ENCODE measurements at places on chromosomes 1 and 21. TPM values are rescaled to one million over a fixed set of nuclear protein-coding genes. Genes with fewer than 3 reads are reported as not detected.

GRCh38 chr1:230797942-230798365, 50.8 kb downstream of the CAPN9 start:
- no peak overlapping the region for H3K27ac ChIP-seq
- DNase-seq: peak; percentile 62
- no peak overlapping the region for H3K4me3 ChIP-seq
- H3K4me1 ChIP-seq: no peaks in the 10 kb centered on the region

The CD1C gene
- total RNA-seq: not detected

GRCh38 chr1:11880181-11880575, 21.4 kb upstream of the NPPB start:
- no peaks in the 10 kb centered on the region for H3K27me3 ChIP-seq
- no peak for DNase-seq
- no peak overlapping the region for H3K4me3 ChIP-seq

The FAM151A gene
- total RNA-seq: 0.11 TPM

- no peaks in the 10 kb centered on the region for H3K36me3 ChIP-seq
- DNase-seq: no peak
These were observed 3.4 kb downstream of the SEMA6C start for GRCh38 chr1:151143057-151143435.

DNA sequence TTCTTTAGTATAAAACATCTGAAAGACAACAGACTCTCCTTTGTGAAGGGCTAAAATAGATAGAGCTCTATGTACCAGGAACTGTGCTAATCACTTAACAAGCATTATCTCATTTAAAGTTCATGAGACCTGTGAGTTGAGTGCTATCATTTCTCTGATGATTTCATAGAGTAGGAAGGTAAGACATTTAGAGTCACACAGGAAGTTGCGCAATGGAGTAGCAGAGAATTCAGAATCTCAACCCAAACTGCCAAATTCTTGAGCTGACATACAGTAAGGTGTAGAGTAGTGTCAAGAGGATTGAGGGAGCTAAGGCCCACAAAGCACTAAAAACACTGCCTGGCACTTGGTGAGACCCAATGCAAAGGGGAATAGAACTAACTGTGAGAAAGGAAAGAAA, 384.3 kb downstream of the NTNG1 start:
- H3K36me3 ChIP-seq: no peaks in the 10 kb centered on the region
- no peak overlapping the region for H3K4me3 ChIP-seq
- H3K4me1 ChIP-seq: peaks cover 24% of the 10 kb centered on the region
- H3K27me3 ChIP-seq: no peaks in the 10 kb centered on the region

The LRRC38 gene
- 0.25 TPM for total RNA-seq

DNA sequence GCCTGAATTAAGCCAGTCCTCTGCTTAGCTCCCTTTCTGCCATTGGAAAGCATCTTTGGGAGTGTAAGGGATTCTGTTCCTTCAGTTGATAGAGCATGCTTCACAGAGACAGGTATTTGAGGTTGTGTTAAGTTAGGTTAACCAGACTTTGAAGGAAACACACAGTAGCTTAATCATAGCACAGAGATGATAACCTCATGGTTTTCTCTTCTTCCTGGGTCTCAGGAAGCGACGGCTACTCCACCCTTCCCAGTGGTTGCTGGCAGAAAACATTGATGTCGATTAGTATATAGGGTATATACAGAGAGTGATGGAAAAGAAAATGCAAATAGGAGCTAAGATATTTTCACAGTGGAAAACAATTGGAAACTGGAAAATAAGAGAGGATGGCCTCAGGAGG, 42.0 kb downstream of the S1PR1 start:
- no peak overlapping the region for H3K27ac ChIP-seq
- no peak for DNase-seq
- no peak overlapping the region for H3K4me3 ChIP-seq
- no peaks in the 10 kb centered on the region for H3K36me3 ChIP-seq
- H3K4me1 ChIP-seq: peaks cover 5% of the 10 kb centered on the region

The GPR25 gene
- not detected for total RNA-seq

The FCRL5 gene
- total RNA-seq: 0.70 TPM

DNA sequence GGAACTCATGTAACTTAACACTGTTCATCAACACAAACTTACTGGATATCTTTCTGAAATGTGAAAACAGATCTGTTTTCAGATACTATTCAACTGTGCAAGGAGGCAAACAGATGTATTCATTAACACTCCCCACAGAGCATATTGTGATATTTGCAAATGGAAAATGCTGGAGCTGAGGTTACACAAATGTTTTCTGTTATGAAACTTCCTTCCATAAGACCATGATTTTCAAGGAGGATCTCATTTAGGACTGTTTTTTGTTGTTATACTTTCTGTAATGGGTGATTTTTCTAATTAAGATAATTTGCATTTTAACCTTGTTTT, 56.1 kb downstream of the GABPA start:
- no peaks in the 10 kb centered on the region for H3K36me3 ChIP-seq
- no peak for DNase-seq
- no peak overlapping the region for H3K4me3 ChIP-seq
- H3K27me3 ChIP-seq: no peaks in the 10 kb centered on the region

The TRIM46 gene
- total RNA-seq: 21.4 TPM

The ASAP3 gene
- 70.3 TPM for total RNA-seq

DNA sequence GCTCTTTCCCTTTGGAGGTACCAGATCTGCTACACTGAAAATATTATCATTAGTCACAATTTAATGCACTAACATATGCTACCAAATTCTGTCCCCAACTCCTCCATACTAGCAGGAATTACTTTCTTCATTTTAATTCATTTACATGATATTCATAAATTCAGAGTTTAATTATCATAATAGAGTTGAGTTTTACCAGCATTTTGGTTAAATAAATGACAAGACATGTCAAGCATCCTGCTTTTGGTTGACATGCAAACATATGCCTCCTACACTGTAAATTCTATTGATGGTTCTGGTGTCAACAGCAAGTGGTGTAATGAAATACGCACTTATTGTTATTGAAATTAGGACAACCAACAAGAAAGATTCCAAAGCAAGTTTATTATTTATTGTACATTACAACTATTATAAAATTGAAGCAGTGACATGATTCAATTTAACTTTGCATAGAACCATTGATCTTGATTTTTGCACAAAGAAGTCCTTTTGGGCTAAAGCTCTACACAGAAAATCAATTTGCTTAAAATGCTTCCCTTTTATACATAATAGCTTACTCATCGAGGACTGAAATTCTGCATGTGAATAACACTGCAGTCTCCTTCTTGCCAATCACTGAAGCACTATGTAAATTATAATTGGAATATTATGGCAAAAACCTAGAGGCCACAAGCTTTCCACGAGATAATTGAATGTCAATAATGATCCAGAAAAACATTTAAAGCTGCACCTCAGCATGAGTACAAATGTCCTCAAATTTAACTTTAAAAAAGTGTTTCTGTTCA, 728.6 kb upstream of the ADGRL2 start:
- H3K36me3 ChIP-seq: no peaks in the 10 kb centered on the region
- no peak for DNase-seq
- no peak overlapping the region for H3K27ac ChIP-seq
- H3K4me1 ChIP-seq: peaks cover 26% of the 10 kb centered on the region
- H3K4me3 ChIP-seq: no peak overlapping the region

DNA sequence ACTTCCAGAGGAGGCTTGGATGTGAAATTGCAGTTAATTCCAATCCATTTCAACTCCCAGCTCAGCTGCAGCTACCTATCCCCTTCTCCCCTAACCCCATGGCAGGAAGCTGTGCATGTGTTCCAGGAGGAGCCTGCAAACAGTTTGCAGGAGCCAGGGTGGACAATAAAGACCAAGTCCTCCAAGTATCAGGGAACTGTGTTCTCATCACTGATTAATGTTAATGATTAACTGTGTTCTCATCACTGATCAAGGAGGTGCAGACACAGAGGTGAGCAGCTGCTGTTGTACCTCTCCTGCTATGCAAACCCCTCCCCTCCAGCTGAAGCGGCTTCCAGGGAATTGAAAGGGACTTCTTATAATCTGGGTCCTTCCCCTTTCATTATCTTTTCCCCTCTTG, 19.2 kb downstream of the CLDN19 start:
- H3K27ac ChIP-seq: no peak overlapping the region
- no peaks in the 10 kb centered on the region for H3K27me3 ChIP-seq
- no peak for DNase-seq
- H3K36me3 ChIP-seq: peaks cover 2% of the 10 kb centered on the region
- H3K4me3 ChIP-seq: no peak overlapping the region

DNA sequence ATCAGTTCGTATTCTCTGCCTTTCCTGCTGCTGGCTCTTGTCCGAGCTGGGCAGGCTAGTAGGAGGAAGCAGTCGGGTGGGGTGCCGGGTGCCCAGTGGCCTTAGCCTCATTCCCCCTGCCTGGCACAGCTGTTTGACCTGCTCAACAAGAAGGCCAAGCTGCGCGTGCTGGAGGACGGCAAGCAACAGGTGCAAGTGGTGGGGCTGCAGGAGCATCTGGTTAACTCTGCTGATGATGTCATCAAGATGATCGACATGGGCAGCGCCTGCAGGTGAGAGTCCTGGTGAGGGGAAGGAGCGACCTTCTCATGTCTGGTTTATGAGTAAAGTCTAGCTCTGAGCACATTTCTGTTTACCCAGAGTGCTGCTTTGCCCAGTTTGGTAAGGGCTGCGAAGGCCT, 16.3 kb upstream of the RPS8 start:
- H3K36me3 ChIP-seq: peaks cover 84% of the 10 kb centered on the region
- no peak overlapping the region for H3K27ac ChIP-seq
- H3K27me3 ChIP-seq: no peaks in the 10 kb centered on the region
- DNase-seq: no peak
- H3K4me1 ChIP-seq: no peaks in the 10 kb centered on the region
- H3K4me3 ChIP-seq: no peak overlapping the region

The FCER1G gene
- total RNA-seq: 0.85 TPM
